Pulmonary artery endothelial cell (primary cell): ENCODE measurements at places on chromosomes 12 and 14.

GRCh38 chr14:53167602-53168328, 14.6 kb upstream of the DDHD1 start:
- no peak for DNase-seq

GRCh38 chr12:67716817-67717216, 68.3 kb downstream of the DYRK2 start:
- DNase-seq = no peak

- DNase-seq = no peak
These were observed 479.4 kb downstream of the VRK1 start for GRCh38 chr14:97276573-97276972.

DNA sequence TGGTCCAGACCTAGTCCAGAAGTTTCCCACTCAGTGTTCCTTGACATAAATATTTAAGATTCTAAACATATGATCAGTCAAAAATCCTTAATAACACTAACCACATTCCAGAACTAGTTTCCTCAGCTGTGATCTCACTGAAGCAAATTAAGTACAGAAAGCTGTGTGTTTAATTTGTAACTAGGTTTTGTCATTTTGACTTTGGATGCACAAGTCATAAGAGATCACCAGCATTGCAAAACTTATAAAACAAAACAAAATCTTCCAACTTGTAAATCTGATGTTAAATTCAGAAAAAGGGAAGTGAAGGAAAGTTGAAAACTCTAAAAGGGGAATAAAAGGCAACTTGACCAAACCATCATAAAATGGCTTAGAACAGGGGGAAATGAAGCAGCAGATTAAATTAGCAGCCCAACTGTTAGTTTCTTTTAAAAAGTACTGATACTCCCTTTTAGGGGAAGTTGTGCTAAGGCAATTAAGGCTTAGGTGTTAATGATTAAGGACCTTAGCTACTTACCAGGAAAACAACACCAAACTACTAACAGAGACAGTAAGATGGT, 56.6 kb downstream of the SH2B3 start:
- no peak for DNase-seq

- no peak for DNase-seq
These were observed 96.3 kb upstream of the BBS10 start for GRCh38 chr12:76444408-76444984.
